RPMI8226 (cell line): ENCODE measurements at places on chromosomes 4 and X.

DNA sequence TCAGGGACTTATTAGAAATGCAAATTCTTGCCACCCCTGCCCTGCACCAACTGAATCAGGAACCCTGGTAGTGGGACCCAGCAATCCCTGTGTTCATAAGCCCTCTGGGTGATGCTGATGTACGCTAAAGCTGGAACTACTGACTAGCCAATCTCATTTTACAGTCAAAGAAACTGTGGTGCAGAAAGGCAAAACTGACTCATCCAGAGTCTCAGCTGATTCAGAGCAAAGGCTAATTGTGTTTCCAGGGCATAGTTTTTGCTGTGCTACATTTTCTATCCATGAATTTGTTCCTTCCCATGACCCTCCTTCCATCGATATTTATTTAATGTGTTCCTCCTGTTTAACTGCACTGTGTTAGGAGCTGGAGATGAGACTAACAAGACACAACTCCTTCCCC lies 207.5 kb downstream of the REPS2 start:
- DNase-seq = no peak

- no peak for DNase-seq
Measured at GRCh38 chr4:152687974-152688599, 8.3 kb upstream of the TMEM154 start.

DNA sequence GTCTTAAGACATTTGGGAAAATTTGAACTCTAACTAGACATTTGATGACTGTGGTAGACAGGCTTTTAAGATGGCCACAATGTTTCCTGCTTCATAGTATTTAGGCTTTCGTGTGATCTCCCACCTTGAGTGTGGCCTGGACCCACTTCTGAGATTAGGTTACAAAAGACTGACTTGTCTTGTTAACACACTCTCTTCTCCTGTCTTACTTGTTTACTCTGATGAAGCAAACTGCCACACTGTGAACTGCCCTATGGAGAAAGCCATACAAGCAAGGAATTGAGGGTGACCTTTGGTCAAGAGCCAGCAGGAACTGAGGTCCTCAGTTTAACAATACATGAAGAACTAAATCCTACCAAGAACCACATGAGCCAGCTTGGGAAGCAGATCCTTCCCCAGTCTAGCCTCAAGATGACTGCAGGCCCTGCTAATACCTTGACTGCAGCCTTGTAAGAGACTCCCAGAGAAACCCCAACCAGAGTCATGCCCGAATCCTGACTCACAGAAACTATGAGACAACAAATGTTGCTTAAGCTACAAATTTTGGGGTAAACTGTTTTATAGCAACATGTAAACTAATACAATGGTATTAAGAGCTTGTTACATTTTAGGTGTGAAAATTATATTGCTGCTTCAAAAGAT lies 20.3 kb downstream of the UBA6 start:
- no peak for DNase-seq

- DNase-seq = no peak
Measured at GRCh38 chr4:85672116-85672515, 197.2 kb downstream of the ARHGAP24 start.

DNA sequence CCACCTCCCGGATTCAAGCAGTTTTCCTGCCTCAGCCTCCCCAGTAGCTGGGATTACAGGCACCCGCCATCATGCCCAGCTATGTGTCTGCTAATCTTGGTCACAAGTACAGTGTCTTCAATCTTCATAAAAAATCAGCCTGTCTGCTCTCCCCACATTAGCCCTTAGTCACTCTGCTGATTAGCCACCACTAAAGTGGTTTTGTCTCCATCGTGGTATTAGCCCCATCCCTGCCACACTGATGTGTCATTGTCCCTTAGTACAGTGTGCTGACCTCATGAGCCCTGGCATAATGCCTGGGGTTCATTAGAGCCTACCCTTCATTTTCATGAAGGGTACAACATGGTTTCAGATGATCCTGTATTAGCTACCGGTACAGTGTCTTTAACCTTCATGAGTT lies 49.9 kb downstream of the ZNF157 start:
- no peak for DNase-seq

DNA sequence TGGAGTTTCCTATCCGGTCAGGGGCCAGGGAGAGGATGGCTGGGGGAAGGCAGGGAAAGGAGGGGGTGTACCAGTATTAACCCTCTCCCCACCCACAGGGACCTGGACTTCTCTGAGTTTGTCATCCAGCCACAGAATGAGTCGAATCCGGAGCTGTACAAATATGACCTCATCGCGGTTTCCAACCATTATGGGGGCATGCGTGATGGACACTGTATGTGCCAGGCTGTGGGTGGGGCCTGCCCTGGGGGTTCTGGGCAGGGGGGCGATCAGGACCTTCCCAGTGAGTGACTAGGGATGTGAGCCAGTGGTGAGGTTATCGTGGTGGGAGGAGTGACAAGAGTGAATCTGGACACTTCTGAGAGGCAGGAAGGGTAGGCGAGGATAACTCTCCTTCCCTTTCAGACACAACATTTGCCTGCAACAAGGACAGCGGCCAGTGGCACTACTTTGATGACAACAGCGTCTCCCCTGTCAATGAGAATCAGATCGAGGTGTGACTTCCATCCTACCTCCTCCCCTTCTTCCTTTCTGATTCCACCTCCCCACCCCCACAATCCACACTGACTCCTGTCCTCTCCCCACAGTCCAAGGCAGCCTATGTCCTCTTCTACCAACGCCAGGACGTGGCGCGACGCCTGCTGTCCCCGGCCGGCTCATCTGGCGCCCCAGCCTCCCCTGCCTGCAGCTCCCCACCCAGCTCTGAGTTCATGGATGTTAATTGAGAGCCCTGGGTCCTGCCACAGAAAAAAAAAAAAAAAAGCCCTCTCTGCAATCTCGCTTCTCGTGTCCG lies 14.6 kb downstream of the USP11 start:
- no peak for DNase-seq

GRCh38 chr4:8532245-8532781 lies 47.9 kb upstream of the GPR78 start:
- no peak for DNase-seq

- no peak for DNase-seq
Measured at GRCh38 chr4:133102043-133102442, 47.1 kb upstream of the PCDH10 start.

DNA sequence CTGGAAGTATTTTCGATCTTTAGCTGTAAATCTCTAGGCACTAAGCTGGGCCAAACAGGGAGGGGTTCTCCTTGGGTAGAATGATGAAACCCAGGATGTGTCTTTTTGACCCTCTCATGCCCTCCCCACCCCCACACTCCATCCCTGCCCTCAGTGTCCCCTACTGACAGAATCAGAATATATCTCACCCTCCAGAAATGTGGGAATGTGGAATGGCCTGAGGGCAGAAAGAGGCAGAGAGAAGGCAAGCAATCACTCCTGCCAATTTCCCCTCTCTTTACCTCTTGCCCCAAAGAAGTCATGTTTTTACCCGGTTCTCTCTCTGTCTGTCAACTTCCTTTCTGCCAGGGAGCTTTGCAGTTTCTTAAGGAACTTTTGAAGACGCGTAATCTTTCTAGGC lies 34.4 kb downstream of the RAP2C start:
- DNase-seq = no peak

GRCh38 chrX:119017077-119017476 lies 42.7 kb downstream of the LONRF3 start:
- DNase-seq = no peak

- no peak for DNase-seq
Measured at GRCh38 chr4:17103231-17103630, 204.8 kb upstream of the LDB2 start.

DNA sequence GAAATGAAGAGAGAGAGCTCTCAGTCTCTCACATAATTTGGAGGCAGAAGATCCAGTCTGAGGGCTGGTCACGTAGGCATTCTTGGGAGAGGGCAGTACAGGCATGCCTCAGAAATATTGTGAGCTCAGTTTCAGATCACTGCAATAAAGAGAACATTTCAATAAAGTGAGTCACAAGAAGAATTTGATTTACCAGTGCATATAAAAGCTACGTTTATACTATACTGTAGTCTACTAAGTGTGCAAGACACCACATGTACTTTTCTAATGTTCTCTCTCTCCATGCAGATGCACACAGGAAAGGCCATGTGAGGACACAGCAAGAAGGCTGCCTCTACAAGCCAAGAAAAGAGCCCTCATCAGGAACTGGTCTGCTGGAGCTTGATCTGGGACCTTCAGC lies 583.5 kb upstream of the FAT1 start:
- DNase-seq = no peak

DNA sequence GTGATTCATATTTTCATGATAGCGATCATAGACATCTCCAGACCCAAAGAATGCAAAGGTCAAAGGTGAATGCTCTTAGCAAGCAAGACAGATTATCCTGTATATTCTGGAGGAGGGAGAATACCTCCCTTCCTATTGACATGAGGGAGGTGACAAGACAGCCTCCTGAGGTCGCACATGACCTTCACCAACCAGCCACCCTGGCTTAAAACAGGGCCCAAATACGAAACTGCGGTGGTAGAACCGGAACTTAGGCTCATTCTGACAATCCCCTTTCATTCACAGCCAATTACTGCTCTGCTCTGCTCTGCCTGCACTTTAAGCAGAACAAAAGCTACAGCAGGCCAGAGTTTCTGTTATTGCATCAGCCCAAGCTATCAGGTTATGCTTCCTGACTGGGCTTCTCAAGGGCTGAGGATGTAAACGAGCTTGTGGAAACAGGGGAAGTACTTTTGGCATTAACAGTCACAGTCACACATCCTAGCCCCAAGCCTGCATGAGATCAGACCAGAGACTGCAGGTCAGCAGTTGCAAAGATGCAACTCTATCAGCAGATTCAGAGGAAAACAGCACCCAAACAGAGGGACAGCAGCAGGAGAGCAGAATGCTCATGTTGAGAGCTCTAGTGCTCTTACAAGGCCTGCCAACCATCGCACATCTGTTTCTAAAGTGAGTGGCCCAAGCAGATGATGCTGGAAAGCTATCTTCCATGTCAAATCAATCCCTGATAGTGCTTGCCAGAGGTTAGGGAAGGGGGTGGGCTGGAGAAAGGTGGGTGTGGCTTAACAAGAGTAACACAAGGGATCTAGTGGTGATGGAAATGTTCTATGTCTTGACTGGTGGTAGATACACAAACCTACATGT lies 51.3 kb upstream of the MAP3K15 start:
- no peak for DNase-seq

- DNase-seq = no peak
Measured at GRCh38 chr4:102647117-102647516, 113.7 kb downstream of the MANBA start.

GRCh38 chr4:183249854-183250253 lies 70.2 kb downstream of the CLDN22 start:
- peak; percentile 6 for DNase-seq

DNA sequence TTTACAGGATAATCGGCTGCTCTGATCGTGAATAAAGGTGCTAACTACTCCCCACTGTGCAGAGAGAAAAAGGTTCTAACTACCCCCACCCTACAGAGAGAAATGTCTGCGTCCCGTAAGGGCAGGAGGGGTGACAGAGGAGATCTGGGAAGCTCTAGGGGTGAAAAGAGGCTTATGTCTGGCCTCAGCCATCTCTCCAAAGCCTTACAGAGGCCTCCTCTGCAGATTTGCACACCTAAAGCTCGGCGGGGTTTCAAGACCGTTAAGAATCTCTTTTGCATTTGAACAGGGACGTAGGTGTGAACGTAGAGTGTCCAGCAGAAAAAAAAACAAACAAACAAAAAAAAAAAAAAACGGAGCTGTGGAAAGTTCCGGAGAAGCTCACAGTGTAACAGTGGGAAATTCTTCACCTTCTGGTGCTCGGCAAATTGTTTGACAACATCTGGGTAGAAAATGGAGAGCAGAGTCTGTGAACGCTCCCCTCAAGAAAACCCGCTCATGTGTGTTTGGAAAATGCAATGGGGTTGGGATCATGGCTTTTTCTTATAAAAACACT lies 161.0 kb downstream of the SHOX start:
- DNase-seq = no peak

- peak; percentile 25 for DNase-seq
Measured at GRCh38 chrX:4239650-4240540, 526.4 kb upstream of the PRKX start.

DNA sequence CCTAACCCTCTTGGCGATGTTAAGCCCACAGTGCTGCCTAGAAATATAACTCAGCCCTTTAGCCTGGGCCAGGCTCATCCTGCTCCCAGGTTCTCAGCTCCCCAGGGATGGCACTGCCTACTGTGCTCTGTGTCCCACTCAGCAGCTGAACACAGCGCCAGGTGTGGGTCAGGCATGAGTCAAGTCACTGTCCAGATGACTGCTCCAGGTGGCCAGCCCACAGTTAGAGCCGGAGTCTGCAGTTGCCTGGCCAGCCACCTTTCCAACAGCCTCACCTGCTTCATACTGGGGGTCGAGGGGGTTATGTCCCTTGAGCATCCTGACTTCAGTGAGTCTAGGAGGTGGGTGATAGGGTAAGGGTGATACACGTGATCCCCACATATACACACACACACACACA lies 48.4 kb downstream of the TBC1D14 start:
- DNase-seq = no peak

DNA sequence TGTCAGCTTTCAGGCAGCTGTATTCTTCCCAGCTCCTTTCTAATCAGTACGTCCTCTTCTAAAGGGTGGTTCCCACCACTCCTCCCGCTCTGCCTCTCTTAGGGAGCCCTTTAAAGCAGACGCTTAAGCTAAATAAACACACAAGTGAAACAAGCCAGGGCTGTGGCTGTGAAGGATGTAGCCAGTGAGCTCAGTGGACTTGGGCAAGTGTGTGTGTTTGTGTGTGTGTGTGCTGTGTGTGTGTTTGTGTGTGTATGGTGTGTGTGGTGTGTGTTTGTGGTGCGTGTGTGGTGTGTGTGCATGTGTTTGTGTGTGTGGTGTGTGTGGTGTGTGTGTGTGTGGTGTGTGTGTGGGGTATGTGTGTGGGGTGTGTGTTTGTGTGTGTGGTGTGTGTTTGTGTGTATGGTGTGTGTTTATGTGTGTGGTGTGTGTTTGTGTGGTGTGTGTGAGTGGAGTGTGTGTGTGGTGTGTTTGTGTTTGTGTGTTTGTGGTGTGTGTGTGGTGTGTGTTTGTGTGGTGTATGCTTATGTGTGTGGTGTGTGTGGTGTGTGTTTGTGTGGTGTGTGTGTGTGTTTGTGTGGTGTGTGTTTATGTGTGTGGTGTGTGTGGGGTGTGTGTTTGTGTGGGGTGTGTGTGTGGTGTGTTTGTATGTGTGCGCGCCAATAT lies 283.3 kb downstream of the PTTG2 start:
- no peak for DNase-seq

DNA sequence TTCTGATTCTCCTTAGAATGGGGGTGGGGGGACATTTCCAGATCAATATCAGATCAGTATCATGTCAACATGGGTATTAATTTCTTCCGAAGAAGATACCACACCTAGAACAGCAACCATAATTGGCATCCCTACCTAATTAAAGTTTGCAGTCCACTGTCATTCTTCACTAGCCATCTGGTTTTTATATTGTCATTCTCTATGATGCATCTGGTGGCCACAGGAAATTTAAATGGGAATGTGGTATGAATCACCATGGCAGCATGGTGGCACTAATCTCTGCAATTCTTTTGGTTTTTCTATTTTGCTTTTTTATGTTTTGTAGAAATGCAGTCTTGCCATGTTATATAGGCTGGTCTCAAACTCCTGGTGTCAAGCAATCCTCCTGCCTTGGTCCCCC lies 16.6 kb upstream of the UBE2D3 start:
- no peak for DNase-seq

GRCh38 chr4:6019316-6020263 lies 1.4 kb upstream of the C4orf50 start:
- DNase-seq = peak; percentile 73

- DNase-seq = no peak
Measured at GRCh38 chr4:100062921-100063320, 112.8 kb upstream of the H2AZ1 start.
